PC-9 (cell line): ENCODE measurements at places on chromosomes 5 and 9. TPM values are rescaled to one million over a fixed set of nuclear protein-coding genes. Genes with fewer than 3 reads are reported as not detected.

GRCh38 chr5:156942064-156942463 lies 21.0 kb downstream of the TIMD4 start:
- no peak for DNase-seq
- no peaks in the 10 kb centered on the region for H3K4me1 ChIP-seq
- H3K4me3 ChIP-seq, result no peak overlapping the region
- H3K27me3 ChIP-seq, result peaks cover 12% of the 10 kb centered on the region; the same call in 1 of the 2 replicates
- H3K27ac ChIP-seq, result no peak overlapping the region

GRCh38 chr9:2321523-2322148 lies 300.0 kb upstream of the VLDLR start:
- no peaks in the 10 kb centered on the region for H3K4me1 ChIP-seq
- H3K4me3 ChIP-seq, result no peak overlapping the region
- no peak for DNase-seq
- no peaks in the 10 kb centered on the region for H3K36me3 ChIP-seq
- no peak overlapping the region for H3K27ac ChIP-seq

DNA sequence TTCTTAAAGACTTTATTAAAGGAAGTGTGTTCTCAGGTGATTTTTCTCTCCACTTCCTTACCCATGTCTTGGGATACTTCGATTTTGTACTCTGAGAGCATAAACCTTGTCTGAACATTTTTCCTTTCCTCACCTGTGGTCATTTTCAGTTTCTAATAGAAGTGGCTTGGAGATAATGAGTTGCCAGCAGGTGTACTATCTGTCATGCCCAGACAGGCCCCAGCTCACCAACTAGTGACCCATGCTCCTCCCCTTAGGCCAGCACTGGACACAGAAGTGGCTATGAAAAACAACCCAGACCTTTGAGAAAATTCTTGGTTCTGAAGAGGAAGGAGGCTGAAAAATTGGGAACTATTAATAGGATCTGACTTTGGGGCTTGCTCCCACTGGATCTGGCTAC lies 49.2 kb upstream of the SMIM32 start:
- H3K27ac ChIP-seq, result no peak overlapping the region
- no peak for DNase-seq
- no peaks in the 10 kb centered on the region for H3K4me1 ChIP-seq
- H3K36me3 ChIP-seq, result no peaks in the 10 kb centered on the region

GRCh38 chr9:79705704-79706103 lies 133.9 kb downstream of the TLE4 start:
- H3K36me3 ChIP-seq, result no peaks in the 10 kb centered on the region
- H3K4me3 ChIP-seq, result no peak overlapping the region
- H3K27ac ChIP-seq, result no peak overlapping the region
- DNase-seq, result no peak
- H3K4me1 ChIP-seq, result no peaks in the 10 kb centered on the region

GRCh38 chr9:36092509-36093215 lies 43.9 kb upstream of the GLIPR2 start:
- no peak for DNase-seq
- H3K27ac ChIP-seq, result no peak overlapping the region
- no peaks in the 10 kb centered on the region for H3K4me1 ChIP-seq

- H3K4me3 ChIP-seq, result no peak overlapping the region
- DNase-seq, result peak; percentile 79
- peaks cover 5% of the 10 kb centered on the region; the same call in 1 of the 2 replicates for H3K27me3 ChIP-seq
- H3K36me3 ChIP-seq, result no peaks in the 10 kb centered on the region
These were observed 112.9 kb upstream of the LMX1B start for GRCh38 chr9:126500600-126501382.

FST gene
- total RNA-seq, result 0.63 and 0.65 TPM in 2 replicates

- peaks cover 14% of the 10 kb centered on the region for H3K4me1 ChIP-seq
- H3K27ac ChIP-seq, result no peak overlapping the region
- DNase-seq, result no peak
- H3K36me3 ChIP-seq, result no peaks in the 10 kb centered on the region
- no peaks in the 10 kb centered on the region for H3K27me3 ChIP-seq
These were observed 244.5 kb downstream of the NR3C1 start for GRCh38 chr5:143159031-143159430.

ANKRD33B gene
- total RNA-seq, result 32.1 and 37.4 TPM in 2 replicates

- no peak overlapping the region for H3K27ac ChIP-seq
- no peaks in the 10 kb centered on the region for H3K4me1 ChIP-seq
- DNase-seq, result no peak
- H3K27me3 ChIP-seq, result no peaks in the 10 kb centered on the region
- H3K36me3 ChIP-seq, result no peaks in the 10 kb centered on the region
These were observed 94.3 kb downstream of the TSSK1B start for GRCh38 chr5:113340537-113340936.

- DNase-seq, result peak; percentile 63
- no peaks in the 10 kb centered on the region for H3K36me3 ChIP-seq
These were observed 12.4 kb downstream of the DNAJB5 start for GRCh38 chr9:35001803-35002502.

DNA sequence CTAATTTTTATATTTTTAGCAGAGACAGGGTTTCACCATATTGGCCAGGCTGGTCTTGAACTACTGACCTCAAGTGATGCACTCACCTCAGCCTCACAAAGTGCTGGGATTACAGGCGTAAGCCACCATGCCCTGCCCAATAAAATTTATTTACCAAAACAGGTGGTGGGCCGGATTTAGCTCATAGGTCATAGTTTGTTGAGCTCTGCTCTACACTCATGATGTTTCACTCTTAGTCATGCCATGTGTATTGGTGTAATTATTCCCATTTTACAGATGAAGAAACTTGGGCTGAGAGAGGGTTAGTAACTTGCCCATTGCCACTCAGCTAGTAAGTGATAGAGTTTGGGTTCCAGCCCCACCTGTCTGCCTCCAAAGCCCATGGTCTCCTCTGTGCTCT lies 93.1 kb upstream of the WWC1 start:
- H3K27me3 ChIP-seq, result peaks cover 86% of the 10 kb centered on the region
- no peak for DNase-seq
- H3K4me1 ChIP-seq, result no peaks in the 10 kb centered on the region
- H3K27ac ChIP-seq, result no peak overlapping the region

- no peak for DNase-seq
- no peaks in the 10 kb centered on the region for H3K4me1 ChIP-seq
- no peaks in the 10 kb centered on the region for H3K27me3 ChIP-seq
- H3K4me3 ChIP-seq, result no peak overlapping the region
- no peak overlapping the region for H3K27ac ChIP-seq
These were observed 13.3 kb upstream of the LPCAT1 start for GRCh38 chr5:1536871-1537602.

ANGPTL2 gene
- total RNA-seq, result 0.13 TPM in 1 of 2 replicates, not detected in the other

FAM120A gene
- 141 and 171 TPM in 2 replicates for total RNA-seq

DNA sequence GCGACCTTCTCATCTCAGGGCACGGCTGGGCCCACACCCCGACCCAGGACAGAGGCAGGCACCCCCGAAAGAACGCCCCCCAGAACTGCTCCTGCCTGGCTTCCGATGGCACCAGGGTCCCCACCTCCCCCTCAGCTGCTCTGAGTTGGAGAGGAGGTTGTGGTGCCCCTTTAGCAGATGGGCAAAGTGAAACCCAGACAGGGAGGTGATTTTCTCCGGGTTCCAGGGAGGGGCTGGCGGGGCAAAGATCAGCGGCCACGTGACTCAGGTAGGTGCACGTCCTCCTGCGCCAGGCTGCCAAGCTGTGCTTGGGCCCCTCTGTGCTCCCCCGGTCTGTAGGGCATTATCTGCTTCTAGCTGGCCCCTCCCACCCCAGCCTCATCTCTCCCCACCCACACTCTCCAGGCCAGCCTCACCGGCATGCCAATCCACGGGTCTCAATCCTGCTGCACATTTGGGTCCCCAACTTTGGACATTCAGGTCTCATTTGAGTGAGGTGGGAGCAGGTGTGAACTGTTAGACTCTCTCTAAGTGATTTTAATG lies 85.1 kb upstream of the RAPGEF1 start:
- H3K4me1 ChIP-seq, result no peaks in the 10 kb centered on the region
- H3K4me3 ChIP-seq, result no peak overlapping the region
- H3K27ac ChIP-seq, result no peak overlapping the region

BTNL3 gene
- not detected in 2 replicates for total RNA-seq
